Stimulated activated CD8-positive, alpha-beta memory T cell treated with anti-CD3 and anti-CD28 coated beads, Interleukin-2, amount 100 ng/mL, for 1 hour (primary cell): ENCODE measurements at places on chromosomes 3 and 15.
A peak's percentile ranks its signal among the peaks of the same experiment; 100 is the strongest.

- no peak for DNase-seq
Measured at GRCh38 chr15:33007303-33007855, 187.1 kb downstream of the FMN1 start.

DNA sequence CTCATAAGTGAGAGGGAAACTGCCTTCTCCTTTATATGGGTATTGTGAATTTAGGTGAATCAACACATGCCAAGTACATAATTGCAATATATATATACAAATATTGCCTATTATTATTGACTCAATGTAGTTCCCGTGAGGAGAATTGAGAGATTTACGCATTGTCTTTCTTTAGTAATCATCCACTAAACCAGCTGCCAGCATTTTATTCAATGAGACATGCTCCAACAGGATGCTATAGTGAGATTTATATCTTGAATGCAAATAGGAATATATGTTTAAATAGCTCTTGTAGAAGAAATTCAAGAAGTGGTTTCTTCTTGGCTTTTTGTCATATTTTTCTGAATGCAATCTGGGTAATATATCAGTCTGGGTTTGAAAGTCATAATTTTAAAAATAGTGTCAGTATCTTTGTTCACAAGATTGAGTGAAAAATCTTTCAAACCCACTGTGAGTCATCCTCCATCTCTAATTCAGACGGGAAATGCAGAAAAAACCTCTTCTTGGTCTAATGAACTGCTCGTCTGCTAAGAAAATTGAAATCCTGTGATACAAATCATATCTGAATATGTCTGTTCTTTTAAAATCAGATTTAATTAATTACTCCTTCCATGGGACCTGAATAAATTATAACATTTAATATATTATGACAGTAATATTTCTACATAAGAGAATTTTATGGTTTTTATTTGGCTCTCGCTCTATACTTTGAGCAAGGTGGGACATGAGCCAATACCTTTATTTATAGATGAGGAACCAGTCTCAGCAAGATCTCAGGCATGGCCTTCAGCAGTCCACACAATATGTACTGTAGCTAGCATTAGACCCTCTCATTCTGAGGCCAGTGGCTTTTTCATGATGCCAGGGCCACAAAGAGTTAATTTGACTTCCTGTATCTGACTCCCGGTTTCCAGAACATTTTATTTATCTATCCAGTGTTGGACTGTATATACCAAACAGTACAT lies 516.0 kb downstream of the GABRG3 start:
- DNase-seq, result no peak

GRCh38 chr3:181879926-181880325 lies 168.2 kb downstream of the SOX2 start:
- DNase-seq, result no peak

- DNase-seq, result no peak
Measured at GRCh38 chr3:197583371-197583770, 27.6 kb upstream of the BDH1 start.

DNA sequence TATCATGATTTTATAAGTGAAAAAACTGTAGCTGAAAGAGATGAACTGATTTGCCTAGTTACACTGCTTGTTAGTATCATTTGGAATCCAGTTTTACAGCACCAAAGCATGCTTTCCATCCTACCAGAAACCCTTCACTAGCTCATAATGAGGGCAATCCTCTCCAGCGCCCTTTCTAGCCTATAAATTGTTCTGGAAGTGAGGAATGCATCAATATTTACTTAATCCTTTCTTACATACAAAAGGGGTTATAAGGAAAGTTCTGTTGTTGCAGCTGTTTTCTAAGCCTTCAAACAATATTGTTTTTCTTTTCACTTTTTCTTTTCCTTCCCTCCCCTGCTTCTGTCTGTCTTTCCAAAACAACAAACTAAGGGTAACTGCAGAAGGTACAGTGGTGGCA lies 11.0 kb upstream of the PCCB start:
- no peak for DNase-seq

DNA sequence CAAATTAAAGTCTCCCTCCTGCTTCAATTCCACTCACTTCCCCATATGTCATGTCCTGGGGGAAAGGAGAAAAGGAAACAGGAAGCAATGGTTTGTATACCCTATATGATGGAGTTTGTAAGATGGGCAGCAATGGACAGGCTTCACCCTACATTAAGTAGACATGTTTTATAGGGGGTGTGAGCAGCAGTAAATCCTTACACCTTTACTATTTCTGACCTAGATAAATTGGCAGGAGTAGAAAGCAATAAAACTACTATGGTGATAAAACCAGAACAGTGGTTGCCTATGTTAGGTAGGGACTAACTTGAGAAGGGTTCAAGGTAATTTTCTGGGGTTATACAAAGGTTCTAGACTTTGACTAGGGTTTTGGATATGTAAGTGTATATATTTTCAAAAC lies 301.7 kb downstream of the GBE1 start:
- no peak for DNase-seq

- DNase-seq, result no peak
Measured at GRCh38 chr3:24340966-24341365, 153.7 kb downstream of the THRB start.

GRCh38 chr3:194395778-194396538 lies 3.1 kb downstream of the GP5 start:
- DNase-seq, result peak; percentile 37

GRCh38 chr3:81726132-81726531 lies 35.3 kb downstream of the GBE1 start:
- DNase-seq, result no peak

GRCh38 chr15:39282663-39283208 lies 298.1 kb upstream of the THBS1 start:
- DNase-seq, result no peak

- no peak for DNase-seq
Measured at GRCh38 chr3:21912711-21913110, 161.7 kb upstream of the ZNF385D start.

GRCh38 chr3:101862416-101863165 lies 13.3 kb downstream of the NFKBIZ start:
- no peak for DNase-seq

GRCh38 chr15:71792521-71792920 lies 17.8 kb upstream of the NR2E3 start:
- no peak for DNase-seq

DNA sequence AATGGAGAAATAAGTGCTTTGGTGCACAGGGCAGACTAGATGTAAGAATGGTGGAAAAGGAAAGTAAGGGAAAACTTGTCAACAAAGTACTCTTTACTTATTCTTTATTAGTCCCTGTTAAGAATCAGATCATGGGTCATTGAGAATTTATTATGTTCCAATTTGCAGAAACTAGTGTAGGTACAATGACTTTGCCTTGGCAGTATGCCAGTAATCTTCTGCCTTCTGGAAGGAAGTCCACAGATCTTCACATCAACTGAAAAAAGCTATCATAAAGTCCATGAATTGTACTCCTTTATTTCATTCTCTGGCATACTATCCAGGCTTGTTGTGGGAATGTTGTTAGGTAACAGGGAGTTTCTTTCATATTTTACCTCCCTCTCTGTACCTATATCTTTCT lies 88.2 kb upstream of the FLNB start:
- no peak for DNase-seq

DNA sequence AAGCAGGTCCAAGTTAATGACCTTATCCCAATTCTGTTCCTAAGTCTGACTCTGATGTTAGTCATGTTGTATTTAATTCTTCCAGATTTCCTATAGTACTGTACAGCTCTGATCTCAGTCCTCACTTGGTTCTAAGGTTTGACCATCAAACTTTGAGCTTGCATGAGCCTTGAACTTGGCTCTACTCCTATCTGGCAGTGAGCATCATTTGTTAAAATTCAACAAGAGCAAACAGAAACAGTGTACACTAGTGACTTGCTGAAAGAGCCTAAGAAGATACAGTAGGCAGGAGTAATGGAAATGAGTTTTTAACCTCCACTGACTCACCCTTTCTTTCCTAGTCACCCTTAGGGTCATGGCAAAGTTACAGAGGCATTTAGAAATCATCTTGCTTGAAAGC lies 451.1 kb upstream of the TPRG1 start:
- no peak for DNase-seq

DNA sequence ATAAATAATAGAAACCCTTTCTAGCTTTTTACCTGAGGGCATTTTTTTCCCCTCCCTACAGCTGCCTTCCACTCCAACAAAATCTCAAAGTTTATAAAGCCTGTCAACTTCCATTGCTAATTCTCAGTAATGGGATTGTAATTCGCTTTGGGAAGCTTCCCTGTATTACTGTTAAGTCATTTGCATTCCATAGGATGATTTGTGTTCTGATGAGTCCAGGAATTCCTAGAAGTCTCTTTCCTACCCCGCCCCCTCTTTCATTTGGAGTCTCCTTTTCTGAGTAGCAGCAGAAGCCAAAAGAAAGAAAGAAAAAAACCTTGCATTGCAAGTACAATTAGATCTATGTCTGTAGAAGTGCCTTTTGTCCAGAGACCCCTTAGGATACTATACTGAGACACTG lies 1033.3 kb downstream of the IGSF11 start:
- DNase-seq, result no peak

GRCh38 chr3:32245200-32245599 lies 6.7 kb downstream of the CMTM8 start:
- no peak for DNase-seq

DNA sequence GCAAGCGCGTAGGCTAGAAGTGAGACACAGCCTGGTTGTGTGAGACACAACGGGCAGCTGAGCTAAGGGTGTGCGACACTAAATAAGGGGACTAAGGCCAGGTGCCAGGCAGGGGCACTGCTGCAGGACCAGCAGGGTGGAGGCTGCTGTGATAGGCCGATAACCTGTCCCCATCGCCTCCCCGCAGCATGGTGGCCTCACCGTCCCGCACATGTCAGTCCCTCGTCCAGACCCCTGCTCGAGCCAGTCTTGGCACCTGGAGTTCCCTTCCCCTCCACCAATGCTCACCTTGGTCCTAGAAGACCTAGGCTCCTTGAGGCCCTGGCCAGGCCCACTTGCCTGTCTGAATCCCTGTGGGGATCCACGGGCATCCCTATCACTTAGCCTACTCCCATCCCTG lies 96.1 kb downstream of the HMG20A start:
- no peak for DNase-seq

DNA sequence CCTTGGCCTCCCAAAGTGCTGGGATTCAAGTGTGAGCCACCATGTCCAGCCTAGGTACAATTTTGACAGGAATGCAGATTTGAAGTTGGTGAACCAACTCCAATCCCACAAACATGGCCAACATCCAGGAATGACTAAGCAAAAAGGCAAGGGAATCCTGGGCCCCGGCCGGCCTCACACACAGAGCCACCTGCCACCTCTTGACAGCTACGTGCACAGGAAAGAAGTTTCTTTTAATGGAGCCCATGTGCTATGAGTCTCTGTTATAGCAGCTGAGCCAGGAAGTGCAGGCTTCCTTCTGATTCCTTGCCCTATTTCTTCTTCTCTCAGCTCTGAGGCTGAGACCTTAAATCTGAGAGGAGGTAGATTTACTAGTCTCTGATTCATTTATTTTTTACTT lies 8.8 kb downstream of the TMEM40 start:
- DNase-seq, result no peak

DNA sequence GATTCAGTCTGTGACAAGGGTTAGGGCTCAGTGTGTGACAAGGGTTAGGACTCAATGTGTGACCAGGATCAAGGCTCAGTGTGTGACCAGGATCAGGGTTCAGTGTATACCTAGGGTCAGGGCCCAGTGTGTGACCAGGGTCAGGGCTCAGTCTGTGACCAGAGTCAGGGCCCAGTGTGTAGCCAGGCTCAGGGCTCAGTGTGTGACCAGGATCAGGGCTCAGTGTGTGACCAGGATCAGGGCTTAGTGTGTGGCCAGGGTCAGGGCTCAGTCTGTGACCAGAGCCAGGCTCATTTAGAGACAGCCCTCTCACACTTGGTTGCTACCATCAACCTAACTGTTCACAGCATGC lies 24.2 kb downstream of the LOXL1 start:
- no peak for DNase-seq

DNA sequence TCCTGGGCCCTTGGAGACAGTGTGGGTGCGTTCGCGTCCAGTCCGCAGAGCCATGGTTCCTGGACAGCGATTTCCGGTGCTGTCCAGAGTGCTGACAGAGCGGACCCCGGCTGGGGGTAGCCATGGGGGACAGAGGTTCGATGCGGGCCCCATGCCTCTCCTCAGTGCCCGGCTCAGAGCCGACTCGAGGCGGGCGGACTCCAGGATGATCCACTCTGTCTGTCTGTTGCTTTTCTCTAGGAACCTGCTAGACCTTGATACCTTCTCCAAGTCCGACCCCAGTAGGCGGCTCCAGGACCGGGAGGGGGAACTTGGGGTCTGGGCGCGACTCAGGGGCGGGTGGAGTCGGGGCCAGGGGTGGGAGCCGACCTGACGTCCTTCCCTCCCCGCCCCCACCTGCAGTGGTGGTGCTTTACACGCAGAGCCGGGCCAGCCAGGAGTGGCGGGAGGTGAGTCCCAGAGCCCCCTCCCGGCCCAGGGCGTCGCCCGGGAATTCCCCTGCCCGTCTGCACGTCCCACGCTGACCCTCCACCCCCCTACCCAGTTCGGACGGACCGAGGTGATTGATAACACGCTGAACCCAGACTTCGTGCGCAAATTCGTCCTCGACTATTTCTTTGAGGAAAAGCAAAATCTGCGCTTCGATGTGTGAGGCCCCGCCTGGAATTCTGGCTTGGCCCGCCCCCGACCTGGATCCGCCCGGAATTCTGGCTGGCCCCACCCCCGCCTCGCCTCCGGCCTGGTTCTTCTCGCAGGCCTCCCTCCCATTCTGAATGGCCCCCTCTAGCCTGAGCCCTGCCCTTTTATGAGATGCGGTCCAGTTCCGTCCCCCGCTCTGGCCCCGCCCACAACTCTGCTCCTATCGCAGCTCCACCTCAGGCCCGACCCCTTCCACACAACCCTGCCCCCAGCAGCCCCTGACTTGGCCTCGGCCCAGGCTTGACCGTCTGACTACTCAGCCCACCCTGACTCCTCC lies 1.0 kb downstream of the CPNE9 start:
- DNase-seq, result no peak

DNA sequence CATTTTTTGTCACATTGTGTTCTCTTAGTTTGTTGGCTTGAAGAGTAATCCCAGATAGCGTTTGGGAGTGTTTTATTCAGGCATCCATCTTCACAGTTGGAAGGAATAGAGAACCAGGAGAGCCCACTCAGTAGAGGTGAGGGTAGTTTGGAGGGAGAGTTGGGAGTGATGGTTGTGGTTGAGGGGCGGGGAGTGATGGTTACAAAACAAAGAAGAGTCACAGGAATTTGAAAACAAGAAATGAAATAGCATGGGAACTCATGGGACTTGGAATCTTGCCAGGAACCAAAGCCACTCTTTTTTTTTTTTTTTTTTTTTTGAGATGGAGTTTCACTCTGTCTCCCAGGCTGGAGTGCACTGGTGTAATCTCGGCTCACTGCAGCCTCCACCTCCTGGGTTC lies 36.3 kb downstream of the DUT start:
- DNase-seq, result no peak

DNA sequence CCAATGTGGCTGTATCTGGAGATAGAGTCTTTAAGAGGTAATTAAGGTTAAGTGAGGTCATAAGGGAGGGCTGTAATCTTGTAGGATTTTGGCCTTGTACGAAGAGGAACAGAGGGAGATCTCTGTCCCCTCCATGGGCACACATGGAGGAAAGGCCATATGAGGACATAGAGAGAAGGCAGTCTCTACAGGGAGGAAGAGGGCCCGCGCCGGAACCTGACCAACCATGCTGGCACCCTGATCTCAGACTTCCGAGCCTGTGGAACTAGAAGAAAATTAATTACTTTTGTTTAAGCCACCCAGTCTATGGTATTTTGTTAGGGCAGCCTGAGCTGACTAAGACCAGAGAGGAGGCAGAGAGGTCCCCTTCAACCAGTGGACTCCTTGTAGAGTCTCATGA lies 17.7 kb upstream of the MRPS22 start:
- no peak for DNase-seq
